Activated CD4-positive, CD25-positive, alpha-beta regulatory T cell (primary cell): ENCODE measurements at places on chromosomes 2 and 18.

DNA sequence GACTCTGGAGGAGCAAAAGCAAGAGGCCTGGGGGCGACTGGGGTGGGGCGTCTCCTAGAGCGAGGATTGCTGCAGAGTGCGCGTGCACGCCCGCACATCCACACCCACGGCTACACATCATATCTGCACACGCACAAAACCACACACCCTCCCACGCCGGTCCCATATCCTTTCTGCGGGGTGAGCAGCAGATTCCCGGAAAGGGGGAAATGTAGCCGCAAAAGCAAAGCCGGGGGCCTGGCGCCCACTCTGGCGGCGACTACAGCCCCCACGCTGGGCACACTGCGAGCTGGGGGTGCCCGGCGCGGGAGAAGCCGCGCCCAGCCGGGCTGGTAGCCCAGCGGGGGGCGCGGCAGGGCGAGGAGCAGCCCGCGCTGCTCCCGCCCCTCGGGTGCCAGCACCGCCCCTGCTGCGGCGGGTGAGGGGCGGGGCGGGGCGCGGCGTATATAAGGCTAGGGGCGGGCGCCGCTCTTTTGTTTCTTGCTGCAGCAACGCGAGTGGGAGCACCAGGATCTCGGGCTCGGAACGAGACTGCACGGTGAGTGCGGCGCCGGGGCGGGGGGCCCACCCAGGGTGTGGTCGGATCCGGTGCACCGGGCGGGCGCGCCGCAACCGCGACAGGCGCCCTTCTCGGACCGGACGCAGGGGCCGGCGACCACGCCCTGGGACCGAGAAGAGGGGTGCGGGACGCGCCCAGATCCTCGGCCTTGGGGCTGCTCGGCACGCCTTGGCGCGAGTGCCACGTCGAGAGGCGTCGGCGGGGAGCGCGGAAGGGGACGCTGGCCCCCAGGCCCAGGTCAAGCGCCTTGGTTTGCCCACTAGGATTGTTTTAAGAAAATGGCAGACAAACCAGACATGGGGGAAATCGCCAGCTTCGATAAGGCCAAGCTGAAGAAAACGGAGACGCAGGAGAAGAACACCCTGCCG is at the start of gene TMSB10:
Gene TMSB10, plus strand, starts transcription at position 476 of the 927 bp plus-strand sequence.
- peak; percentile 72 for DNase-seq

GRCh38 chr2:224934526-224935188 is 107.6 kb downstream of the DOCK10 start:
- no peak for DNase-seq

GRCh38 chr2:202147775-202148174 is 74.7 kb downstream of the KIAA2012 start:
- no peak for DNase-seq

DNA sequence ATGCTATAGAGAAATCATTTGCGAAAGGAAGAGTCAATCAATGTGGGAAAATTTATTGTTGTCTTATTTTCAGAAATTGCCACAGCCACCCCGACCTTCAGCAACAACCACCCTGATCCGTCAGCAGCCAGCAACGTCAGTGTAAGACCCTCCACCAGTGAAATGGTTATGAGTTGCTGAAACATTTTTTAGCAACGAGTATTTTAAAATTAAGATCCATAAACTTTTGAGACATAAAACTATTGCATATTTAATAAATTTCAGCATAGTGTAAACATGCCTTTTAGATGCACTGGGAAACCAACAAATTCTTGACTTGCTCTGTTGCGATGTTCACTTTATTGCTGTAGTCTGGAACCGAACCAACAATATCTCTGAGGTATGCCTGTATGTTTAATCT is 887.9 kb downstream of the DCDC2C start:
- DNase-seq: no peak

GRCh38 chr2:241217320-241218031 is 29.0 kb downstream of the ANO7 start:
- DNase-seq: peak; percentile 9

GRCh38 chr18:2526329-2526728 is 45.0 kb downstream of the METTL4 start:
- DNase-seq: no peak

DNA sequence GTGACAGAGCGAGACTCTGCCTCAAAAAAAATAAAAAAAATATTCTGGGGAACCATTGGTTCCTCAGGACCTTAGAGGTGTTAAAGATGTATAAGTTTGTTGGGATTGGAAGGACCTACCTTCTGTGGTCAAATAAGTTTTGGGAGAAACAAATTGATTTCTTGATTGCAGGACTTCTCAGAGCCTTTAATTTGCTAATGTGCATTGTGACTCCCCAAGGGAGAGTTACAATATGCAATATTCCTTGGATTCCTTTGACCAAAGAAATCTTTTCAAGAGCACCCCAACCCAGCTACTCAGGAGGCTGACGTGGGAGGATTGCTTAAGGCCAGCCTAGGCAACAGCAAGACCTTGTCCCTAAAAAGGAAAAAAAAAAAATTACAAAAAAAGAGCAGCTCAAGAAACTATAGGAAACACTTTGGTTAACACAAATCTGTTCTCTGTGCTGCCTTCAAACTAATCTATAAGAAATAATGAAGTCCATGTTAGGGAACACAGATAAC is 6.5 kb downstream of the NAGK start:
- no peak for DNase-seq

DNA sequence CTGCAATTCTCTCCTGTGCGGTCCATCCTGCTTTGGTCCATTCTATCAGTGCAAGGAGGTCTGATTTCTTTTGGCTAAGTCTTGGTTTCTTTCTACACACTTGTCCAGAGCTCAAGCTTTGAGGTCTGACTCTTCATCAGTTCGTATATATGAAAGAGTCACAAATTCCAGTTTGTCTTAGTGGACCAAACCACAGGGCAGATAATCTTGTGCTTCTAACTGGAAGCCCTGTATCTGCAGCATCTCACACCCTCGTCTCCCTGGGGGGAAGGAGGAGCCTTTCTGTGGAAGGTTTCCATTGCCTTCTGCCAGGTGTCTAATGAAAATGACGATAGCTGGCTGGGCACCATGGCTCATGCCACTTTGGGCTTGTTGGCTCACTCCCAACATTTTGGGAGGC is 148.5 kb downstream of the SPP2 start:
- no peak for DNase-seq

DNA sequence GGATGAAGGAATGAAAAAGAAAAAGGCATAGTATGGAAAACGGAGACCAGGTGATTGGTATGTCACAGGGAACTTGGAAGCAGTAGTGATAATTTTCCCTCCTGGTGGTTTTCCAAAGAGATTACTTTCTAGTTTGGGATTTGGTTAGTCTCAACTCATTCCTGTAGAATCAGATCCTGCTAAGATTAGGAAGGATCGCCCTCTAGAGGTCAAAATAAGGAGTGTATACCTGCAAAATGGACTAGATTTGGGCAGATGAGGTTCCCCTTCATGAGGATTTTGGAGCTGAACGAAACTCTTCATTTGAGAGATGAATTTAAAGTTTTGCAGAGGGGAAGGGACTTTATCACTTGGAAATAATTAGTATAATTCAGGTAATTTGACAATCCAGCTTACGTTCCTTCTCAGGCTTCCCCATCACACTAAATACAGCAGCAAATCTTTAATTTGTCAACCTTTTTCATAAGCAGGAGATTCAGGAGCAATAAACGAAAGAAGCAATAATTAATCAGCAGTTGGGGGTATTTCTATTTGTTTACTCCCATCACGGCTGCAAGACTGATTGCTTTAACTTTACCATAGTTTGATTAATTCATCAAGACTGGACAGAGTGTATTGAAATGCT is 65.2 kb downstream of the CCDC195 start:
- DNase-seq: no peak

DNA sequence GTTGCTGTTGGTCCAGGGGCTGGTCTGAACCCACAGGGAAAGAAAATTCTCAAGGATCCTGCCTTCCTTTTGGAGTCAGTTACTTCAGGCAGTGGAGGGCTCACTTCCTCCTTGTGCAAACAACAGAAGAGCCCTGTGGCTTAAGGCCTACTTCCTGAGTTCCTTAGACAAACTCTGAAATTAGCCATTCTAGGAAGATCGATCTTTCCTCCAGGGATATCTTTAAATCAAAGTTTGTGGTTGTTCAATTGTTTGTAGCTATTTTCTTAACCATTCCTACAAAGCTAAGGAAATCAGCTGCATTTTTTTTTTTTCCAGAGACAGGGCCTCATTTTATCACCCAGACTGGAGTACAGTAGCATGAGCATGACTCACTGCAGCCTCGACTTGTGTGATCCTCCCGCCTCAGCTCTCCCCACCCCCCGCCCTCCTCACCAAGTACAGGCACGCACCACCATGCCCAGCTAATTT is 156.0 kb downstream of the TANC1 start:
- no peak for DNase-seq

DNA sequence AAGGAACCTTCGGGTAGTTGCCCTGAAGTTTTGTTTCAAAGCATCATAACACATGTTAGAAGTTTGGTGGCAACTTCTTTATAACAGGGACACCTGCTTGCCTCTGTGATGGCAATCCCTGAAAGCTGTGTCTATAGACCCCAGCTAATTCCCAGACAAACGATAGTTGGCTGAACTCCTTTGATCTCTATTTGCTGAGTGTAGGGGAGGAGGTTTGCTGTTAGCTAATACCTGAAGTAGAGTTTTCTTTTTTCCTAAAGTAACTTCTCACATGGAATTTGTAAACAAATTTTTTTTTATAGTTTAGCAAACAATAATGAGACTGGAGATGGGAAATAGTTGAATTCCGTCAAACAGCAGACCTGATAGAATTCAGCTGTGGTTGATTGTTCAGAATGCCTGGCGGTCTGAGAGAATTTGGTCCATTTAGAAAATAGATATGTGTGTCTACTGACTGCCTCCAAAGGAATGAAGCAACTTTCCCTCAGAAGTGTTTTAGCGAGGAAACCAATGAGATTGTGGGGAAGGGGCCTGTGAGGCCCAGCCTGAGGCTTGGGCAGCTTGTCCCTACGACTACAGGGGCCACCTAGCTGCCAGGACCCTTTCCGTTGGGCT is 123.5 kb upstream of the EPAS1 start:
- DNase-seq: no peak

- DNase-seq: no peak
These were observed 107.9 kb downstream of the KCNF1 start for GRCh38 chr2:11019614-11020013.

- DNase-seq: no peak
These were observed 95.4 kb downstream of the SNTG2 start for GRCh38 chr2:1046067-1046466.

GRCh38 chr2:117553448-117553847 is 261.0 kb upstream of the DDX18 start:
- DNase-seq: no peak

DNA sequence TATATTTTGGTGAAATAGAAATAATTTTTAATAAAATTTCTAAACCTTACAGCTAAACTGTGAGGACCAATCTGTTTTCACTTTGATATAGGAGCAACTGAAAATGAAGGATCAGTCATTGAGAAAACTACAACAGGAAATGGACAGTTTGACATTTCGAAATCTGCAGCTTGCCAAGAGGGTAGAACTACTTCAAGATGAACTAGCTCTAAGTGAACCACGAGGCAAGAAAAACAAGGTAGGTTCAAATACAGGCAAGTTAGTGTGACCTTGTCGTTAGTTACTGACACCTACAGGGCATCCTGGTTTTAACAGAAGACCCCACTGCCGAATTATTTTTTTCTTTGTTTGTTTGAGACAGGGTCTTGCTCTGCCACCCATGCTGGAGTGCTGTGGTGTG is 75.5 kb upstream of the STON1 start:
- no peak for DNase-seq

- DNase-seq: no peak
These were observed 70.3 kb upstream of the PSME4 start for GRCh38 chr2:54041135-54041534.

- no peak for DNase-seq
These were observed 324.7 kb downstream of the MYCN start for GRCh38 chr2:16264931-16265540.

GRCh38 chr2:180505203-180505602 is 475.2 kb upstream of the UBE2E3 start:
- DNase-seq: no peak

GRCh38 chr18:63311118-63312018 is 8.2 kb downstream of the BCL2 start:
- no peak for DNase-seq

DNA sequence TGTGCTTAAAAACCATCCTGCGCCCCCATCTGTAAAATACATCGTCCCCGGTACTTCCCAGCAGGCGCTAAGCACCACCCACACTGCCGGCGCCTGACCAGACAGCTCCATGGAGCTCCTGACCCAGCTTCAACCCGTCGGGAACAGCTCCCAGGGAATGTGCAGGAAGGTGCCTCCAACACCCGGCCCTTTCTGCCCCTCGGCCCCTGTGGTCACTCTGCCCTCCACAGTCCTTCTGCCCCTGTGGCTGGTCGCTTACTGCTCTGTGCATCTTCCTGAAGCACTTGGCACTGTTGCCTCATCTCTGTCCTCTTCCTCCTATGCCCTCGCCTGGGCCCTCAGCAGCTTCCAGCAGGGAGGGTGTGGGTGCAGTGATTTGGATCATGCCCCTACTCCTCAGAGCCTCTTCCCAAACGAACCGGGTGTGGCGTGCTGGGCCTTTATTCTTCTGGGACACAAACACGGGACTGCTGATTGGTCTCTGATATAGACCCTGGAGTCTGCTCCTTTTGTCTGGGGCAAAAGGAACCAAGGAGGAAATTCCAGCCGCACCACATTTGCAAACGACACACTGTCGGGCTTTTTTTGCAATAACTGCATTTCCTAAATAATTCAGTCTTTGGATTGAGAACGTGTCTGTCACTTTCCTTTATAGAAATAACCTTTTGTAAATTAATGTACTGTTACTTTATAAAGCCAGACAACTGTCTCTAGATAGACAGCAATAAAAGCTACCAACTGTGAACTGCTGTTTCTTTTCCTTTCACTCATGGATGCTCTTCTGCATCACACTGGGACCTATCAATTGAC is 65.9 kb downstream of the ADI1 start:
- no peak for DNase-seq

DNA sequence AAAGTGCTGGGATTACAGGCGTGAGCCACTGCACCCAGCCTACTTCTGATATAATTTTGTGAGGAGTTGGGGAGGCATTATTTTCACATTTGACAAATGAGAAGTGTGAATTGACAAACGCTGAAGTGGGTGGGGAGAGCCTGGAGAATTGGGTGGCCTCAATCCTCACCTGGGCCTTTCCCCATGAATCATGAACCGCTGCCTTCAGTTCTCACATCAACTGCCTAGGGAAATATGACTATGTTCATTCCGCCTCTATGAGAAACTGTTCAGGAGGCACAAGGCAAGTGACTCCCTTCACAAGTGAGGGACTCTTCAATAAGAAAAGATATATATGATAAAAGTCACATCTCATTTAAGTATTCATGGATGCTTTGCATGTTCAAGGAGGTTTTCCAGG is 96.6 kb upstream of the RND3 start:
- DNase-seq: no peak

GRCh38 chr2:108404784-108405397 is 27.1 kb downstream of the SULT1C4 start:
- no peak for DNase-seq

DNA sequence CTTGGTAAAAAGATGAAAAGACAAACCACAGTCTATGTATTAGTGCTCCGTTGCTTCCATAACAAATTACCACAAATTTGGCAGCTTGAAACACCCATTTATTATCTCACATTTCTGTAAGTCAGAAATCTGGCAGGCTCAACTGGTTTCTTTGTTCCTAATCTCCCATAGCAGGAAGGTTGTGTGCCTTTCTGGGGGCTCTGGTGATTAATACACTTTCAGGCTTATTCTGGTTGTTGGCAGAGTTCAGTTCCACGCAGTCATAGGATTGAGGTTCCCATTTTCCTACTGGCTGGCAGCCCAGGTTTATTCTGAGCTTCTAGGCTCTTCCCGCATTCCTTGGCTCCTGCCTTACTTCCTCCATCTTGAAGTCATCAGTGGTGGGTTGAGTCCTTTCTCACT is 189.3 kb downstream of the ANAPC1 start:
- DNase-seq: no peak
